ENCODE measurements at places on chromosomes 3 and 15.

- DNase-seq, result no peak
These were observed 65.5 kb downstream of the BBX start for GRCh38 chr3:107588217-107588616.

DNA sequence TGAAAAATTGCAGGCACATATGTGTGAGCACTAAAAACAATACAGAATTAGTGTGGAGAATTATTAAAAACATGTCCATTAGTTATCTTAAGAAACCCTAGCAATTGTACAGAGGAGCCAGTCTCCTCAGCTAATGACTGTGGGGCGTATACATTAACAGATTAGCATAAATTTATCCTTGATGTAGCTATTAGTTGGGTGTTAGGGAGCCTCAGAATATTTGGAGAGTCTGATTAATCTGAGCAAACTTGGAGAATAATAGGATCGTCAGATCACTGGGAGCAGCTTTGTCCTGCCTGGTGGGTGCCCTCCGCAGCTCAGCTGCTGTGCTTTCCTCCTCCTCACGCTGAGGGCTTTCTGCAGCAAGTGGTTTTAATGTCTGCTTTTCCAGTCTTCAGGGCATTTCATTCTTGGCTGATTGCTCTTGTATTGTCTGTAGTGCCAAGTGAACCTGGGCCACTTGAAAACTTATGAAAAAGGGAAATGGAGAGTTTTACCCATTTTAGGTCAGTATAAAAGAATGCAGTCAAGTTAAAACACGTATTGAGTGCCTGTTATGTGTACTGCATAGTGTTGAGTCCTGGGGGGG is 417.4 kb upstream of the SEMA6D start:
- no peak for DNase-seq

- DNase-seq, result no peak
These were observed 156.7 kb downstream of the DIPK2A start for GRCh38 chr3:144128108-144128892.

DNA sequence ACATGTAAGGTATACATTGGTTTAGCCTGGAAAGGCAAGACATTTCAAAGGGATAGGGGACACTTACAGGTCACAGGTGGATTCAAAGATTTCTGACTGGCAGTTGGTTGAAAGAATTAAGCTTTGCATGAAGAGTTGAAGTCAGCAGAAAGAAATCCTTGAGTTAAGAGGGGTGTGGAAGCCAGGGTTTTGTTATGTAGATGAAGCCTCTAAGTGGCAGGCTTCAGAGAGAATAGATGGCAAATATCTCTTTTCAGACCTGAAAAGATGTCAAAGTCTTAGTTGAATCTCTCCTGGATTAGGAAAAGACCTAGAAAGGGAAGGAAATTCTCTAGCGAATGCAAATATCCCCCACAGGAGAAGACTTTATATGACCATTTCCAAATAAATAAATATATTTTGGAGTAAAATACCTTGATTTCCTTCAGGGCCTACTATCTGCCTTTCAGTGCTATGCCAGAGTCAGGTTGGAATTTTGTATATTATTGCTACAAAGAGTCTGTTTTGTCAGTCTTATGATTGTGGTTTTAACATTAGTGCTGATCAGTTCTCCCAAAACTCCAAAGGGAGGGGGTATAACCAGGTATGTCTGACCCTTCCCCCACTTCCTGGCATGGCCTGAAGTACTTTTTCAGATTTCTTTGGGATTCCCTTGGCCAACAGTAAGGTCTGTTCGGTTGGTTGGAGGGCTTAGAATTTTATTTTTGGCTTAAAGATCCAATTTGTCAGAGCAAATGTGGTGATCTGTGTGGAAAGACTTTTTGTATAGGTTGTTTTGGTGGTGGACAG is 286.4 kb downstream of the LRTM1 start:
- DNase-seq, result no peak

GRCh38 chr3:12347301-12347700 is 58.4 kb downstream of the PPARG start:
- no peak for DNase-seq

DNA sequence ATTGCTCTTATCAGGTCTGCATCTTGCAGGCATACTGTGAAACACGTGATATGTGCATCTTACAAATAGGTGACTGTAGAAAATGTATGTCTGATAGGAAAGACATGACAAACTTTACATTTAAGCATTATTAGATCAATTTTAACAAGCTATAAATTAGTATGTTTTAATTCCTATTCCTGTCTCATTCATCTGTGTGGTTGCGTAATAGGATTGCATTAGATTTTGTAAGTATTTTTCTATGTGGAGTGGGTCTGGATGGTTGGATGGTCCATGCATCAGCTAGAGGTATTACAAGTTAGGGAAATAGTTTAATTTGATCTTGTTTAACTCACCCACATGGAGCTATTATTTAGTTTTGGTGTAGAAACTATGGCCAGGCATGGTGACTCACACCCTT is 18.8 kb downstream of the ASTE1 start:
- DNase-seq, result no peak

GRCh38 chr3:185316740-185317412 is 46.1 kb upstream of the MAP3K13 start:
- no peak for DNase-seq

GRCh38 chr3:158313338-158313927 is 203.5 kb downstream of the RSRC1 start:
- DNase-seq, result no peak

DNA sequence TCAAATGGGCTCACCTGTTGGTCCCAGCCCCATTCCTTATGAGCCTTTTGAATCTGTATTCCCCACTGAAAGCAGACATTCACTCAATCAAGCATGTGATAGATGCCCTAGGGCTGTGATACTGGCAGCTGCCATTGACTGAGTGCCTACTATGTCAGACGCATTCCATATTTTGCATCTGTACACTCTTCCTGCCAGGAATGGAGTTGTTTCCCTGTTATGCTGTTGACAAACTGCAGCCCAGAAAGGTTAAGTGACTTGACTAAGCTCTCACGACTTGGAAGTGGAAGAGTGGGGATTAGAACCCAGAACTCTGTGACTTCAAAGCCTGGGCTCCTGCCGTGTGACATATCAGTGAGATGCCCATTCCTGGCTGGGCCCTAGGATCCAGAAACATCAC is 211.4 kb downstream of the RPLP1 start:
- no peak for DNase-seq

DNA sequence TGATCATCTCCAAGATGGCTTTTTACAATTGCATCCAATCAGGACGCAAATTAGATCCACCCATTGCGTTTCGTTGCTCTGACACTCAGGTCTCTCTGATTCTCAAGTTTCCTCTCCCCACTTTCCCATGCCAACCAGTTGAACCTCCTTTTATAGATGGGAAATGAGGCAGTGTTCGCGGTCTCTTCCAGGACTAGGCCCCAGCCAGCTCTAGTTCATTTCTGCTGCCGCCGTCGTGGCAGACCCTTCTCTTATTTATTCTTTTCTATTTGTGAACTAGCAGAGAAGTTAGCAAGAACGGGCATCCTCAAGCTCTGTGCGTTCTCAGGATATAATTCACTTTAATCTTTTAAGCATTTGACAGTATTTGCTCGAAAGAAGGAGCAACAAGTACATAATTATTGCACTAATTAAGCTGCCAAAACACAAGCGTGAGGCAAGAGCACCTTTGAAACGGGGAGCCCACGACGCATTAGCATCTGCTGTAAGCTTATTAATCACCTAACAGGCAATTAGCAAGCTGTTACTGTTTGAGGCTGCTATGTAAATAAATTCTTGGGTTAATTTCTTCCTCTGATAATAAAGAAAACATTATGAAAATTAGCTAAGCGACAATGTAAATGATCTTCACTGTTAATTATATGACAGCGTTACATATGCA is 246.4 kb upstream of the TLE3 start:
- DNase-seq, result no peak

- DNase-seq, result no peak
These were observed 24.8 kb downstream of the CACNA1D start for GRCh38 chr3:53519065-53519709.
